ENCODE measurements at places on chromosomes 2 and 18.

DNA sequence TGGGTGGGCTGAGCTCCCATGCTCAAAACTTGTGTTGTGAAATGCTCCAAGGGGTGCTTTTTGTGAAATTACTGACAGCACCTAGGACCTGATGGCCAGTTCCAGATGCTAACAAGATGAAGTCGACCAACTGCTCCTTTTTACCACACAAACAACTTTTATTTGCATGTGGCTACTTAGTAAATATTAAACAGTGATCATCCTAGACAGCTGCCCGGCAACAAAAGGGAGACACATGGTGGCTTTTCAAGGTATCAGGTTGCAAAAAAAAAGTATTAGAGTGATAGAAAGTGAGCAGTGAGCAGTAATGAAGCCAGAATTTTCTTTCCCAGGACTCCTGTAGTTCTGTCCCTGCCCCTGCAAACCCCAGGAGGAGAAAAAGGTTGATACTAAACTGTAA, 118.5 kb downstream of the RPIA start:
- no peak for DNase-seq

DNA sequence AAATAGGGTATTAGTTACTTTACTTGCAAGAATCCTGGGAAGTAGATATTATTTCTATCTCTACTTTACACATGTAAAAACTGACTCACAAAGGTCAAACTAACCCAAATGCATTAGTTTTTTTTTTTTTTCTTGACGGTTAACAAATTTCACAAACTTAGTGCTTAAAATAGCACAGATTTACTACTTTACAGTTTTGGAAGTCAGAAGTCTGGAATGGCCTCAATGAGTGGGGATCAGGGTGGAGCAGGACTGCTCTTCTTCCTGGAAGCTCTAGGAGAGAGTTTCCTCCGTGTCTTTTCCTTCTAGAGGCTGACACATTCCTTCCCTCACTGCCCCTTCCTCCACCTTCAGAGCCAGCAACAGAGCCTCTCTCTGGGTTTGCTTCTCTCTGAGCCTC, 117.2 kb downstream of the COL6A3 start:
- DNase-seq, result no peak

DNA sequence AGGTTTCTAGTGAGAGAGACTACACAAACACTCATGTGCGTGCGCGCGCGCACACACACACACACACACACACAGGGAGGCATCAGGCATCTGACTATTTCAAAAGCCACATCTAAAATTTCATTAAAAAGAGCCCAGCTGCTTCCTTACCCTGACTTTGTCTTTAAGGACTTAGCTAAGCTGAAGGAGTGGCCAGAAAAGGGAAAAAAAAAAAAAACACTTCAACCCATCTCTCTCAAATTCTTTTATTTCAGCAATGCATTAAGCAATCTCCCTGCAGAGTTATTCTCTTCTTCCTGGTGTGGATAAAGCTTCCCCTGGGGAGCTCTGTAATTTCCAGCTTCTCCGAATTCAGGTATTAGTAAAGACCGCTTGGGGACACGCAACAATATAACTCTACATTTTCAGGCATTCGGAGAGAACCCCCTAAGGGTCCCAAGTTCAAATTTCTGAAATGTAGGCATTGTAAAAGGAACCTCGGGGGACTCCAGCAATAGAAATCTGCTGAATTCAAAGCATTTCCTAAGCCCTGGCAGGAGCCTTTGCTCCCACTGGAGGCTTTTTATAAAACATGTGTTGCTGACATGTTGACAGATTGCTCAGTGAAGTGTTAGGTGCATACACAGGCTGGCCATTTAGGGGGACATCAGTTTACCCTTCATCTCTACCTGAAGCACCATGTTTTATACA, 67.0 kb downstream of the ZNF521 start:
- no peak for DNase-seq

DNA sequence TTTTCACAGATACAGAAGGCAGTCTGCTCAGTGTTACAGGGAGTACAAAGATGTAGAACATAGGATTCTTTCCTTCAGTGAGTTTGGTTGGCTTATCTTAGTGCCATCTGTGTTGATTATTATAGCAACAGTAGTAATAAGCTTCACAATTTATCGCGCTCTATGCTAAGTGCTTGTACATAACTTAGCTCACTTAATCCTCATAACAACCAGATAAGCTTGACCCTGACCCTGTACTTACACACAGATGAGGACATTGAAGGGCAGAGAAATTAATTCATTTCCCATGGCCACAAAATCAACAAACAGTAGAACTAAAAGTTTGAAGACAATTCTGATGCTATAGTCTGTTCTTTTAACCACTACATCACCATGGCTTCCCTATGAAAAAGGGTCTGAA, 121.8 kb downstream of the SPHKAP start:
- no peak for DNase-seq

GRCh38 chr2:224151680-224152310, 112.7 kb upstream of the SERPINE2 start:
- DNase-seq, result no peak

- no peak for DNase-seq
Measured at GRCh38 chr2:54208364-54209240, 47.4 kb downstream of the TSPYL6 start.

GRCh38 chr2:141641462-141641861, 489.4 kb downstream of the LRP1B start:
- no peak for DNase-seq

DNA sequence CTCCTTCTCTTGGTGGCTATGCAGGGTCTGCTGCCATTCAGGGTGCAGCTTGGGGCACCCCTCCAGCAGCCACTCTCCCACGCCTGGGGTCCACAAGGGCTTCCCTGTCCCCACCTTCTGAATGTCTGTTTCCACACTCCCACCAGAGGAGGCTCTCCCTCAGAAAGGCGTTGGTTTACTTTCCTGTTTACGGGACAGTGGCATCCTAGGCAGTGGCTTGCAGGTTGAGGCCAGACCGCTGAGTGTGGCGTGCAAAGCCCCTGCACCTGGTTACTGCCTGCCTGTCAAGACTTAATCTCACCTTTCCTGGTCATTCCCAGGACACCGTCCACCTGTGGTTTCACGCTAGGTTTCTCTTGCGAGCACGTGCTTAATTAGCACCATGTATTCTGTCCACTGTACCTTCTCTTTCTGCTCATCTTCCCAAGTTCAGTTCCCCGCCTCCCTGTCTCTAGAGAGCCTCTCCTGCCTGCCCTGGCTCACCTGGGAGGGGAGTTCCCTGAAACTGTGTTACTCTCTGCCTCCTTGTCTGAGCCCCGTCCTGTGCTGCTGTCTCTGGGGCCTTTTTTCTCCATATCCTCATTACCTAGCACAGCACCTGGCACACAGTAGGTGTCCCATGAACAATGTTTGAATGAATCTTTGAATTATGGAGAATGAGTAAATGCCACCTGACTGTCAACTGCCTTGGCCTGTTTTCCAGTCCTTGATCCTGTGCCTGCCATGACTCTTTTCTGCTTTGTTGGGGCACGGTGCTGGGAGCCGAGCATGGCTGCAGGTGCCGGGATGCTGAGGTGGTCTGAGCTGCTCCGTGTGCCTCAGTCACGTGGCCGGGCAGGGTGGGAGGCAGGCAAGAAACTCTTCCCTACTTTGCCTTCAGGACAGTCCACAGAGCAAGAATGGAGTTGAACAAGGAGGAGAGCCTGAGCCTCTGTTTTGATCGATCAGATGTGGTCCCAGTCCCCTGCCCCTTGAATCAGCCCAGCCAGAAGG, 56.4 kb downstream of the ARHGEF4 start:
- DNase-seq, result no peak

GRCh38 chr18:79022603-79023002, 43.0 kb downstream of the SALL3 start:
- DNase-seq, result no peak

DNA sequence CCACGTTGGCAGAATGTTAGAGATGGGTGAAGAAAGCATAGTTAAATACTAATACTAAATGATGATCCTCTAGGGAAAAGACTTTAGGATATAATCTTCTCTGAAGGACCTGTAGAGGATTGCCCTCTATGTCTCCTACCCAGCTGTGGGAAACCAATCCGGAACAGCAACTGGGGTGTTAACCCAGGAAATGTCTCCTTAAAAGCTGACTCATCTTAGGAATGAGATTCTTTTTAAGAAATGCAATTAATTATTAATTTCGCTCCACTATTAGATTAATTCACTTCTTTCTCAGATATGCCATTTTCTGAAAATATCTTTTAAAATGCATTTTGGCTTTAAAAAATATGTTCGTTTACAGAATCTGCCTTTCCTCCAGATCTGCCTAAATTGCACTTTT, 7.4 kb downstream of the SCN3A start:
- no peak for DNase-seq

DNA sequence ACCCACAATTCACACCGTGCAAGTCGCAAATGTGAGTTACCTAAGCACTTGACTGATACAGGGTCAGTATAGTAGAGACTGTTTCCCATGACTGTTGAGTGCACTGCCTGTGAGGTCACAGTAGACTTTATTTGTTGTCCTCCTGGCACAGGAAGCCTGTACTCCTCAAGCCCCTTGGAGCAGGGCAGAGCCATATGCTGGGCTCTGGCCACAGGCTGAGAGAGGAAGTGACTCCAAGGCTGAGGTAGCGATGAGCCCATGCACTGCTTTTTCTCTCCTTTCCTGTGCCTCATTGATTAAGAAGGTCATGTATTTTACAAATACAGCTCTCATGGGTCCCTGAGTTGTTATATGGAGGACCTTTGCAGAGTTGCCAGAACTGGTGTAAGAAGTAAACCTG, 287.7 kb downstream of the SRBD1 start:
- no peak for DNase-seq

DNA sequence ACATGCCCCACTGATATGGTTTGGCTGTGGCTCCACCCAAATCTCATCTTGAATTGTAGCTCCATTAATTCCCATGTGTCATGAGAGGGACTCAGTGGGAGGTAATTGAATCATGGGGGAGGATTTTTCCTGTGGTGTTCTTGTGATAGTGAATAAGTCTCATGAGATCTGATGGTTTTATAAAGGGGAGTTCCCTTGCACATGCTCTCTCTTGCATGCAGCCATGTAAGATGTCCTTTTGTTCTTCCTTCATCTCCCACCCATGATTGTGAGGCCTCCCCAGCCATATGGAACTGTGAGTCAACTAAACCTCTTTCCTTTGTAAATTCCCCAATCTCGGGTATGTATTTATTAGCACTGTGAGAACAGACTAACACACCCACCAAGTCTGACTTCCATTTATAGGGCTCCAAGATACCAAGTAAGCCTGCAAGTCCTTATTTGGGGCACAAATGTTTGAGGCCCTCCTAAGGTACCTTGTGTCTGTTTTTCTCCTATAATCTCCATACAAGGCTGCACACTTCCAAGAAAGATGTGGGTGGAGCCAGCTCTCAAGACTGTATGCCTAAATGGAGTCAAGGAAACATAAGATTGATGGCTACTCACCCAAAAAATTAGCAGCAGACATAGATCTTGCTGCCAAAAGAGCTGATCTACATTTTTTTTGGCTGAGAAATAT, 364.7 kb downstream of the TXNL1 start:
- no peak for DNase-seq

DNA sequence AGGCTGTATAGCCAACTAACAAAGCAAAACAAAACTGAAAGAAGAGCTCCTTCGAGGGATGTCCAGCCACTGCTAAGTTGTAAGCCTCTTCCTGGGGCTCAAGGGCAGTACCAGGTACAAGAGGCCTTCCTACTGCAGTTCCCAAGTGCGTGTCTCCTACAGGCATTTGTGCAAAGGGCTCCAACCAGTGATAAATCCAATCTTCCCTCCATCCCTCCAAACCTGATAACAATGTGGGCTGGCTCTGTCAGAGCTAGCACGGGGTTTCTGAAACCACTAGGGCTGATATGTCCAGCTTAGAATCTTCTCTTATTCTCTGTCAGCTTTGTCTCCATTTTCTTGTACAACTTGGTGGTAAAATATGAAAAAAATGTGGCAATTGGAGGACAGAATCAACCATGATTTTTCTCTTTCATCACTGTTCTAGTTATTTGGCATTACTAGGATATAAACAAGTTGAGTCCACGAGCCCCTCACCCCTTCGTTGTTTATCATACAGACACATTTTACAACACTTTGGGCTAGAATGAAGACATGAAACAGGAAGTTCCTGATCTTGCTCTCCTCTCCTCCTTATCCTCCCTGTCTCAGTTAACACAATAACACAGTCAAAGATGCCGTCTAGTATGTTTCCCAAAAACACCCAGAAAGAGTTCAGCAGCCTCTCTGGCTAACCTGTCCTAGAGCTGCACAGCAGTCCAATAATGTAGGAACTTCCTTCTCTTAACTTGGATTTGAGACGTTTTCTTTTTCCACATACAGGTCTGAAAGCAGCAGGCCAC, 35.4 kb upstream of the WIPF1 start:
- DNase-seq, result no peak

DNA sequence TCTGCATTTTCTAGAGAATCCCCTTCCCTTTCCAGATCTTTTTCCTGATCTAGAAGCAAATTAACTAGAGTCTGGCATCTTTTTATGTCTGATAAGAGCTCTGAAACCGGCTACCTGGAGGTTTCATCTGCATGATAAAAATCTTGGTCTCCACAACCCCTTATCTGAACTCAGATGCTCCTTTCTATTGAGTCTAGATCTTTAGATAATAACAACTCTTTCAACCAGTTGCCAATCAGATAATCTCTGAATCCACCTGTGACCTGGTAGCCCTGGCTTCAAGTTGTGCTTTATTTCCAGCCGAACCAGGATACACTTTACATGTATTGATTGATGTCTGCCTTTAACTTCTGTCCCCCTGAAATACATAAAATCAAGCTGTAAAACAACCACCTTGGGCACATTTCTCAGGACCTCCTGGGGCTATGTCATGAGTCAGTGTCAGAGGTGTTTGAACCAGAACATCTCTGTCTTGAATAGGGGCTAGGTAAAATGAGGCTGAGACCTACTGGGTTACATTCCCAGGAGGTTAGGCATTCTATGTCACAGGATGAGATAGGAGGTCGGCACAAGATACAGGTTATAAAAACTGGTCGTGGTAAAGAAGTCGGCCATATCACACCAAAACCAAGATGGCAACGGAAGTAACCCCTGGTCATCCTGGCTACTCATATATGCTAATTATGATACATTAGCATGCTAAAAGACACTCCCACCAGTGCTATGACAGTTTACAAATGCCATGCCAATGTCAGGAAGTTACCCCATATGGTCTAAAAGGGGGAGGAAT, 20.8 kb downstream of the RALBP1 start:
- DNase-seq, result no peak

All from stimulated activated CD4-positive, alpha-beta T cell treated with anti-CD3 and anti-CD28 coated beads, Interleukin-1b, Interleukin-23, amount 100 ng/mL, for 48 hours (primary cell).